ENCODE measurements at places on chromosomes 7 and 10.
A peak's percentile ranks its signal among the peaks of the same experiment; 100 is the strongest.

DNA sequence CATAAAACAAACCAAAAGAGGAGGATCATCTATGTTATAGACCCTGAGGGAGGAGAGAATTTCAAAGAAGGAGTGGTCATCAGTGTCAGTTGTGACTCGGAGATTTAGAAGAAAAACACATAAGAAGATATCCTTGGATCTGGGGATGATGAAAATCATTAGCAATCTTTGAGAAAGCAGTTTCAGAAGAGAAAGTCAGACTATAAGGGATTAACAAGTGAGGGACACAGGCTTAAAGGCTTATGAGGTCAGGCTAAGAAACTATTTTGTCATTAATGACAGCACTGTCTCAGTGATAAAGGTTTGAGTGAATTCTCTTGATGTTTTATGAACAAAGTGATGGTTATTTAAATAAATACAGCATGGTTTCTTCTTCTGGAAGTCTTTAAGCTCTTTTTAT lies 6.1 kb upstream of the GPR85 start:
- peak; percentile 25 for DNase-seq

- DNase-seq: no peak
Observed at GRCh38 chr10:60417901-60418300, 28.2 kb upstream of the ANK3 start.

DNA sequence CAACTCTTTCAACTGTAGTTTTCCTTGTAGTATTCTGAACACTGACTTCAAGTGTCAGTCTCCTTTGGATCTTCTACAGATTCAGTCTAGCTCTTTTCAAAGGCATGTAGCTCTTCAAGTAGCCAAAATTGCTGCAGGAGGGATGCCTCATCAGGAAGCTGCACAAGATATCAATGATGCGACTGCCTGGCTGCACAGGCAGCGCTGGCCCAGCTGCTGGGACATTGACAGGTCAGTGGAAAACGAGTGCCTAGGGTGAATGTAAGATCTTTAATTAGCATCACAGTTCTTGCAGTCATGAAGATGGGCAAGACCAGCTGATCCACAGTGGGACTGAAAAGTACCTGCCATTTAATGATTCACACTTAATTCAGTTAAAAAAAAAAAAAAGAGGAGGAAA lies 167.6 kb downstream of the ANK3 start:
- no peak for DNase-seq

DNA sequence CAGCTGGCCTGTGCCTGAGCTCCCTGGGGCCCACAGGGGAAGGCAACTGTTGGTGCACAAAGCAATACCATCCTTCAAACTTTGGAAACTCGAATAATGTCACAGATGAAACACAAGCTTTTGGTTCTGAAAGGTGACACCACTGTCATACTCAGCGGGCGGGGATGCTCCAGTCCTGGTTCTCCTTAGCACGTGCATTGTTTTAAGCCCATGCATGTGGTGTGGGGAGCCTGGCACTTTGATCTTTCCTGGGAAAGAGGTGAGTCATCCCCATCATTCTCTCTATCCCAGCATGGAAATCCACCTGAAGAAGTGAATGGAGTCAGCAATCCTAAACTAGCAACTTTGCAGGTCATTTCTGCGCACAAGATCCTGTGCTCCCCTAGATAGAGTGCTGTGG lies 119.6 kb downstream of the GLRX3 start:
- DNase-seq: no peak

DNA sequence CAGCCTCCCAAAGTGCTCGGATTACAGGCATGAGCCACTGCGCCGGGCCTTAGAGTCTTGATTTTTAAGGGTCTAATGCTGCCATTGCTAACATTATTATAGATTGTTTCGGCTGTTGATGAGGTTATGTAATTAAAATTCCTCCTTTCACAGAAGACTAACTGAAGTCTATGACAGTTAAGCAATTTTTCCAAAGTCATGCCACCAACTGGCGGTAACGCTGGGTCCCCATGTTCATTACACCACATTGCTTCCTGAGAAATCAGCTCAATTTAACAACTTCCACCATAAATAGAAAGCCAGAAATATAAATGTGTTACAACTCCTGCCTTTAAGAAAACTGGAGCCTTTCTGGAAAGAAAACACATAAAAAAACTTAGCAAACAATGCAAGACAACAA lies 3.5 kb downstream of the ERLIN1 start:
- no peak for DNase-seq

DNA sequence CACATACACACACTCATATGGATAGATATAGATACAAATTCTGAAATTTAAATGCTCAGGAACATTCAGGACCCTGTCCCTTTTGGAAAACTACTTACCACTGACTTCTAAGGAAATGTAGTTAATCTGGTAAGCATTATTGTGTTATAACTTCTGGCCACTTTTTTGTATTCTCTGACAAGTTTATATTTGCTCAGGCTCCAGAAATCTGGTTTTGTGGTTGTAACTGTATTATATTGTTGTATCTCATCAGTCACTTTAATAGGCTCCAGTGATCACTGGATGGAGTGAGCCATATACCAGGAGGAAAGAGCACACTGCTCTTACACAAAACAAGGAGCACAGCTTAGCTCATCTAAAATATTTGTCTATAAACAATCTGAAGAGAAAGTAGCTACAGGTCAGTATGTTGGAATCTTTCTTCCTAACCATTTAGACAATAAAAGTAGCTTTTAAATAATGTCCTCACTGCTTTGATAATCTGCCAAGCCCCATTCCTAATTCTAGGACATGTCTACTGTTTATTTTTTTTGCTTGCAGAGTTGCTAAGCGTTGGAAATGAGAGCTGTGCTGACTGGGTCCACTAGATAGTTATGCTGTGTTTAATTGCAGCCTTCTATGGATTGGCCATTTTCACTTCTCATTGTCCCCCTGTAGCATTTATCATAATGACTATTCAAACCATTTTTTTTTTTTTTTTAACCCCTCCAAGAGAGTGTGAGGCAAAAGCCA lies 43.8 kb downstream of the SMNDC1 start:
- peak; percentile 40 for DNase-seq

DNA sequence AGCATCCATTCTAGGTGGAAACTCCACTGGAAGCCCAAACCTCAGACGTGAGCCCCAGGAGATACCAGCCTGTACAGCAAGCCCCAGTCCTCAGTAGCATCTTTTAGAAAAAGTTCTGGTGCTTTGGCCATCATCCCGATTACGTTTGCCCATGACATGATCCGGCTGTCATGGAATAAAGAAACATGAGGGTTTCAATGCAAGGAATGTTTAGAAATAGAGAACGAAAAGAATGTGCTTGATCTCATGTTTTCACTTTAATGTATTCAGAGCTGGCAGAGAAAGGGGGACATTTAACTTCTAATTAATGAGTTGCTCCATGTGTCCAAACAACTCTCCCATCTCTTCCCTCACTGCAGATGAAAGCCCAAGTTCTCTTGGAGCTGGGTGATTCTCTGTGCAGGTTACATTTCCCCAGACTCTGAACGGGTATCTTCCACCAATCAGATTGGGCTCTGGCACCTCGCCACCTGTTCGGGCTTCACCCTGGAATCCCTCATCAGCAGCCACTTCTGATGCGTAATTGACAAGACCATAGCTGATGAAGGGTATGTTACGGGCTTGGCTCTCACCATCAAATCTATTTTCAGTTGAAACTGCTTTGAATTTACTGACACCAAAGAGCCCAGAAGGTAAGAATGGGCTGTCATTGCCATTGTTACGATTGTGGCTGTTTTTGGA lies 165.3 kb downstream of the PLXNA4 start:
- DNase-seq: peak; percentile 35

GRCh38 chr7:45920502-45921380 lies at the start of gene IGFBP3:
Gene IGFBP3 (minus strand): TSS chr7:45921272. CDS start chr7:45921140, 132 bp downstream.
- DNase-seq: peak; percentile 78

GRCh38 chr10:114653926-114654325 lies 4.1 kb downstream of the ABLIM1 start:
- DNase-seq: no peak

- DNase-seq: no peak
Observed at GRCh38 chr10:116565534-116565933, 19.8 kb downstream of the PNLIP start.

DNA sequence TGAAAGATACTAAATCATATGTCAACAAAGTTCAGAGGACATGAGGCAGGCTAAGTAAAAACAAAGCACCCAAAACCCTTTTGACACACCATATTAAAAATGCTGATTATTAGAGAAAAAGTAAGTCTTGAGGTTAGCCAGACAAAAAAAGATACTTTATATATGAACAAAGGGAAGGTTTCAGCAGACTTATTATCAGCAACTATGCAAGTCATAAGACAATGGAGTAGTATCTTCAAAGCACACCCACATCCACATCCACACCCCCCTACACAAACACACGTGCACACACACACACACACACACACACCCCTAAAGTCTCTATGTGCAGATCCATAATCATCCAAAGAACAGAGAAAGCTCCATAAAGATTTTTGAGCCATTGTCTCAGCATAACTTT lies 1373.9 kb upstream of the CELF2 start:
- no peak for DNase-seq

DNA sequence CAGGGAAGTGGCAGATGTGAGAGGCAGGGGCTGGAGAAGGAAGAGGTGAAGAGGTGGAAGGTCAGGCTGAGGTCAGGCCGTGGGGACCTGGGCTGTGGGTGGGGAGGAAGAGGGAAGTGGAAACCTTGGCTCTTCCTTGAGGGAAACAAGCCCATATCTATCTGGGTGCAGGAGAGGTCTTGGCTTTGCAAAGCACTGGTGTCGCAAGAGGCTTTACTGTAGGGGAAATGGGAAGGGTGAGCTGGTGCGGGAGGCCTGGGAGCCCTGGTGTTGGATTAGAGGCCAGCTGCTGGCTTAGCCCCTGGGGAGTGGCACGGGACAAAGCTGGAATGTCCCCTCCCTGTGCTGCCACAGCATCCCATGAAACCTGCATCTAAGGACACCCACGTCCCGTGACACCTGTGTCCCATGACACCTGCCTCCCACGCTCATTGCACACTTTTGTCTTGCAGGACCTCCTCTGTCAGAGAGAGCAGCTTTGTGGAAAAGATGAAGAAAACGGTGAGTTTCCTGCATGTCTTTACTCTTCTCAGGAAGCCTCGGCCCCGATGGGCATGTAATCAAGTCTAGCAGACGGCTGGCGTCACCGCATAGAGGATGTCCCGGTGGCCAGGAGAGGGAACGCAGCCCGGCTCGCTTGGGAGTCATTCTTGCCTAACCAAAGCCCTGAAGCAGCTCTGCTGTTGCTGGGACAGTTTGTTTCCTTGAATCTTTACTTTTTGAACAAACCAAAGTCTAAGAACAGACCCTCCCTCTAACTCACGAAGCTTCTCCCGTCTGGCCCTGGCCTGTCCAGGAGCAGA lies 22.2 kb downstream of the TMEM120A start:
- DNase-seq: no peak

GRCh38 chr7:131795400-131795799 lies 239.0 kb upstream of the PODXL start:
- DNase-seq: no peak

DNA sequence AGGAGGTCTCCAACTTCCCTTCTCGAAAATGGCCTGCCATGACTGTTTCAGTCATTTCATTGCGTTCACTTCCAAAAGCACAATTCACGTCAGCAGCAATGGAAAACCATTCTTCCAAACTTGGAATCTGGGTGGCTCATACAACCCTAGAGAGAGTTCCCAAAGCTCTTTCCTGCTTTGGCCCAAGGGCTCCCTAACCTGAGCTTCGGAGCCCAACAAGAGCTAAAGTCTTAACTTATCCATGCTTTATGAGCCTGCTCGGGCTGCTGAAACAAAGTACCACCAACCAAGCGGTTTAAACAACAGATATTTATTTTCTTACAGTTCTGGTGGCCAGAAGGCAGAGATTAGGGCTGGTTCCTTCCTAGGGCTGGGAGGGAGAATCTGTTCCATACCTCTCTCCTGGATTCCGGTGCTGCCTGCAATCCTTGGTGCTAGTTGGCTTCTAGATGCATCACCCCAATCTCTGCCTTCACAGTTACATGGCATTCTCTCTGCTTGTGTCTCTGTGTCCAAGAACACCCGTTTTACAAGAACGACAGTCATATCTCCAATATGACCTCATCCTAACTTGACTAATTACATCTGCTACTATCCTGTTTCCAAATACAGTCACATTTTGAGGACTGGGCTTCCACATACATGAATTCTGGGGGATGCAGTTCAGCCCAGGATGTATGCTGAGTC lies 33.5 kb downstream of the CAMK2B start:
- DNase-seq: no peak

- DNase-seq: peak; percentile 81
Observed at GRCh38 chr7:30771174-30771879, at the start of gene MINDY4. Gene MINDY4 (plus strand): TSS chr7:30771417. CDS start chr7:30771494, 77 bp downstream.

- no peak for DNase-seq
Observed at GRCh38 chr10:15405319-15405718, 34.2 kb upstream of the FAM171A1 start.

- peak; percentile 88 for DNase-seq
Observed at GRCh38 chr10:86756511-86757112, at the start of gene BMPR1A. Gene BMPR1A (plus strand): TSS chr10:86756619. CDS start chr10:86876019, 119,400 bp downstream.

DNA sequence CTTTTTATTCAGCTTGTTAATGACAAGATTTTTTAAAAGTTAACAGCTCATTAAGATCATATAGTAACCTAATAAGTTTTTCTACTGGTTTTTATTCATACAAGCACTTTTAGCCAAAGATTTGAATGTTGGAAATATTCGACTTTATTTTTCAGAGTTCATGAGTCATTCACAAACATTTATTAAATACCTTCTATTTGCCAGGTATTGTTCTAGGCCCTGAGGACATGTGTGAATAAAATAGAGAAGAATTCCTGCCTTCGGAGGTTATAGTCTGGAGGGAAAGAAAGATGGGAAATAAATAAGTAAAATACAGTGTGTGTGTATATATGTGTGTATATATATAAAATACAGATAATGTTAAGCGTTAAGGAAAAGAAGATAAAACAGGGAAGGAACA lies 31.5 kb downstream of the BTAF1 start:
- DNase-seq: no peak

DNA sequence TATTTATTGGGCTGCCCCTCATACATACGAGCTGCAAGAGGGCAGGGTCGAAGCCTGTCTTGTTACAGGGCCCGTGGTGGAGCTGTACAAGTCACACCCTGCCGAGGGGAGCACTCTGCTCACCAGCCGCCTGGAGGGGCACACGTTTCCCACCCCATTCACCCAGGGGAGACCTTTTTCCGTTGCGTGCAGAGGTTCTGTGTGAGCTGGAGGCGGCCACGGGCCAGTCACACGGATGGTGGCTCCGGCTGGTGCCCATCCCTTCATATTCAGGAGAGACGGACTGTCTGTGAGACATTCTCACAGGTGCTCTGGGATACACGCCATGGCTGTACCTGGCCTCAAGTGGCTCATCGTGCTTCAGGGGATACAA lies 47.9 kb upstream of the FAM20C start:
- DNase-seq: no peak

DNA sequence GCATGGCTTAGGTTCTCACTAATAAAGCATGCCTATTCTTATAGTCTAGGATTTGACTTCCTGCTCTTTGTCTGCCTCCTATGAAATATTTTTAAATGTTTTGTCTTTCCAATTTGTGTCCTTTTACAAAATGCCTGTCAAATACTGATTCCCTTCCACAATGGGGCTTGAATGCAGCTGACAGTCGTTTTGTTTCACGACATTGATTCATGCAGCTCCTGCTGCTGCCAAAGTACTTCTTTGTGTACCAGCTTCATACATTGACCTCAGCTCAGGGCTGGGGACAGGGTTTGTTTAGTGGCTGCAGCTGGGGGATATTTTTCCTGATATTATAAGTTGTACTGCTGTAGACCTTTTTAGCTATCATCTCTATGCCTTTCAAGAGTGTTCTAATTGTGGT lies 371.9 kb upstream of the CHRM2 start:
- DNase-seq: no peak

Data from fibroblast of lung (primary cell).